Amniotic epithelial cell (primary cell): ENCODE measurements at places on chromosomes 1 and 21.
A peak's percentile ranks its signal among the peaks of the same experiment; 100 is the strongest.

DNA sequence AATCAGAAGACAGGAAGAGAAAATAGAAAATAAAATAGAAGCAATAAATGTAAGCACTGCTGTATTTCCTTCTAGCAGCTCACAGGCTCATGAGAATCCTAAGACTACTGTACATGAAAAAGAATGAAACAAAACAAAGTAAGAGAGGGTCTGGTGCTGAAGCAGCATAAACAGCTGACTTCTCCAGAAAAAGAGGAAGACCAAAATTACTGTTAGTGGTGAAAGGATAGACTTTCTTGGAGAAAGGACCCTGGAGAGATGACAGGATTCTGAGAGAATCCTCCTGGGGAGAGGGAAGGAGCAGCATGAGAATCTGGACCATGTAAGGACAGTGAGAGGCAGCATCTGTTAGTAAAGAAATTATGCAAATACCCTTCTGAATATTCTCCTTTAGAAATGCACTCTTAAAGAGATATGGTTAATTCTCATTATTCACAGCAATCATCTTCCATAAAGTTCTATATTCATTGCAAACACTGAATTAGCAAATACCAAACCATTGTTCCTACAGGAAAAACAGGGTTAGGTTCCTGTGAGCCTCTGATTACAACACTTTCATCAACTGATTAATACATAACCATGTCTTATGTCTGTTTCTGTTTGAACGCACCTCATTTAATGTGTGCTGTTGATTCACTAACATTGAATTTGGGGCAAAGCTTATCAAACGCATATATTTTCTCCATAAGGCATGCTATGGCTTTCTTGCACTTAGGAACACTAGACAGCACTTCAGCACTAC, 17.0 kb downstream of the SLC25A24 start:
- no peak for DNase-seq

DNA sequence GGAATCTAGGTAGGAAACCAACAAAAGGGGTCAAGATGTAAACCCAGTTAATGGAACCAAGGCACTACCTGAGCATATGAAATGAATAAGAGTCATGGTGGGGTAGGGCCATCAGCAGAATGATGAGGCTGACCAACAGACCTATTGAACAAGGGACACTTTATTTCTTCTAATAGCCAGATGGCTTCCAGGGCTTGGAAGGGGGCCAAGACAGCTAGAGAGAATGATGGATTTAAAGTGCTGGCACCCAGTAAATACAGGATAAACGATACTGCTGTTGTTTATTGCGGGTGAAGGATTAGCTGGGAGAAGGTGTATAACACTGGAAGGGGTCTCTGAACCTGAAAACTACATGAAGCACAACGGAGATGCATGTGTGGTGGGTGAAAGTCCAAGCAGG, 15.6 kb downstream of the DDAH1 start:
- no peak for DNase-seq

GRCh38 chr1:167955915-167956314, 19.0 kb upstream of the MPC2 start:
- no peak for DNase-seq

DNA sequence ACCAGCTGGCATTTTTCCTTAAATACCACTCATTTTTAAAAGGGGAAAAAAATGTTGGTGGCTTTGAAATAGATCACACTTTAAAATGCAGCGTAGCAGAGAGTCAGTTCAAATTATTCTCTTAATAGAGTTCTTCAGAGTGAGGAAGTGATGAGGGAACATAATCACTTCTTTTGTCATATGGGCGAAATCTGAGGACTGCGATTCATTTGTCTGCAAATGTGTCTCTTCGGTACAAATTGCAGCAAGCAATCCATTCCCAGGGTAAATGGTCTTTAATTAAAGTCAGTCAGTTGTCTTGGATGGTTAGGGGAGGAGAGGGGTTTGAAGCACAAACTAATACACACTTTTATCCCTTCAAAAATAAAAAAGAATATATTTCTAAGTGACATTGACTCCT, 86.0 kb upstream of the SELENON start:
- no peak for DNase-seq

- DNase-seq = no peak
Observed at GRCh38 chr1:81498471-81499462, 302.0 kb upstream of the ADGRL2 start.

- DNase-seq = no peak
Observed at GRCh38 chr21:22278366-22278765, 1280.2 kb downstream of the NCAM2 start.

DNA sequence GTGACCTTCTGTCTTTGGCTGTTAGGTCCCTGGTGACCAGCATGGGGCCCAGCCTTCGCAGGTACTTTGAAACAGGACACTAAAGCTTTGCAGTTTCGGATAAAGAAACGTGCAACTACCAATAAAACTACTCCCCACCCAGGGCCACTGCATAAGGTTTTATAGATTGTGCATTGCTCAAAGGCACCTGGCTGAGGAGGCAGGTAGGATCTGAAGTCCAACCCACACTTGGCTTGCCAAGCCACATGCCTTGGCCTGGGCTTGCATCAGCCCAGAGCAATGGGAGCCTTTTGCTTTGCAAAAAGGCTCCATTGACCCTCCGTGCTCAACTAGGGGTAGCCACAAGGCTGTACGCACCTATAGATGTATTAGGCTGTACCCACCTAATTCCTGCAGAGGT, 84.4 kb upstream of the SYT6 start:
- DNase-seq = no peak

DNA sequence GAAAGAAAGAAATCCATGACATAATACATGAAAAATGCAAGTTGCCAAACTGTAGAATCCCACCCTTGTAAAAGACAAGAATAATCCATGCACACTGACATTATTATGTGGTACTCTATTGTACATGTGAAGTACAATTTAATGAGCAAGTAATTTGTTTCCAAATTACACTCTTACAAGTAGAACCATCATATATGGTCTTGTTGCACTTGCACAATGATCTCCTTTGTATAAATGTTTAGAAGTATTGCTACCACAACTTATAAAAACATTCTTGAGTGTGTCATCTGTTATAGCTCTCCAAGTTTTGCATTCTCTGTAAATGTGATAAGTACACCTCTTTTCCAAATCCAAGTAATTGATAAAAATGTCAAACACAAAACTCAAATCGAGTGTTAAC, 29.1 kb upstream of the ZNF281 start:
- DNase-seq = peak; percentile 17
